ENCODE measurements at places on chromosomes 7 and 10. TPM values are rescaled to one million over a fixed set of nuclear protein-coding genes. Genes with fewer than 3 reads are reported as not detected.

DNA sequence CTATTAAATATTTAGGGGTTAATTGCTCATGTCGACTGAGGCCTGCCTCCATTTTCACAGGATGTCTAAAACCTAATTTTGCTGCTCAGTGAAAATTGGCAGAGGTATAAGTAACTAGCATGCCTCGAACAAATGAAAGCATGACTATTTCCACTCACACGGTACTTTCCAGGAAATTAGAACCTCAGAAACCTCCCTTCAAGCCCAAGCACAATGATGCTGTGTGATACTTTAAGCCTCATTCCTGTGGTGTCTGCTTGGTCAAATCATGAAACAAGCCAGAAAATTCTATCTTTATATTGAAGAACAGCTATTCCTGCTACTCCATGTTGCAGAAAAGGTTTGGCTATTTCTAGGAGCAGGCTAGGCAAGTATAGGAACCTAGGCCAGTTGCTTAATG is 203.0 kb downstream of the SORCS3 start:
- DNase-seq: no peak

GRCh38 chr10:64626924-64627323 is 1105.7 kb downstream of the REEP3 start:
- DNase-seq: no peak

The MRPS24 gene
- 78.5 TPM for total RNA-seq

The C7orf33 gene
- total RNA-seq: not detected

The R3HCC1L gene
- total RNA-seq: 7.2 TPM

GRCh38 chr10:3072641-3073360 is 5.5 kb downstream of the PFKP start:
- no peak for DNase-seq

- DNase-seq: no peak
Observed at GRCh38 chr10:78909221-78909620, 159.5 kb upstream of the ZMIZ1 start.

GRCh38 chr10:95245425-95246055 is 45.3 kb downstream of the PDLIM1 start:
- no peak for DNase-seq

The ATOH7 gene
- not detected for total RNA-seq

DNA sequence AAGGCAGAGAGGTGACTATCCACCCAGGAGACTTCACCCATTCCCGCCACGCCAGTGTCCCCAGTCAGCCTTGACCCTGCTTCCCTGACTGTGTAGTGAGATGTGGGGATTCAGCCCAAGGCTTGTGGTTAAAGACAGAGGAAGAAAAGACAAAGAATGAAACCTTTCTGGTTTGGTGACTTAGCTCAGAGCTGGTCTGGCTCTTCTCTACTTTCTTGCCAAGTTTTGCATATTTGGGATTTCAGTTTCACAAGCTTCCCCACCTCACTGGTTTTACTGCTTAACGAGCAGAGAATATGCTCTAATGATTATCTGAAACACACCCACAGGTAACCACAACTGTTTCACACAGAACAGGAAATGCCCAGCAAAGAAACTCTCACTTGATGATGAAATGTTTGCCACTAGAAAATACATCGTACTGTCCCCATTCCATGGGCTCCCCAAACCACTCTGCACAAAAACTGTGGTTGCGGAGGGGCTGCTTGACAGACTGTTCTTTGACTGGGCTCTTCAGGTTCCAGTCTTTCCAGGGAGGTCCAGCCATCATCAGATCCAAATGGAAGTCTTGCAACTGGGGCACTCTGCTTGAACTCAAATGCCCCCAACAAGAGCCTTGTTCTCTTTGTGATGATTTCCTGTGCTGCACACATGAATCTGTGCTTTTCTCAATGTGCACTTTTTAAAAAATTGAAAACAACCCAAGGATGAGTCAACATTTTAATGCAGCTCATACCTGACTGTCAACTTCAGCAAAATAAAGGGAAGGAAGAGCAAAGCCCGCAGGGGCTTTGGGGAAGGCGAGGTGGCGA is 95.5 kb downstream of the CTBP2 start:
- DNase-seq: no peak

The ARHGEF35 gene
- total RNA-seq: 7.2 TPM

- no peak for DNase-seq
Observed at GRCh38 chr10:28883741-28884423, 206.6 kb downstream of the BAMBI start.

The CALY gene
- not detected for total RNA-seq

GRCh38 chr10:10798864-10799192 is 218.8 kb upstream of the CELF2 start:
- no peak for DNase-seq

DNA sequence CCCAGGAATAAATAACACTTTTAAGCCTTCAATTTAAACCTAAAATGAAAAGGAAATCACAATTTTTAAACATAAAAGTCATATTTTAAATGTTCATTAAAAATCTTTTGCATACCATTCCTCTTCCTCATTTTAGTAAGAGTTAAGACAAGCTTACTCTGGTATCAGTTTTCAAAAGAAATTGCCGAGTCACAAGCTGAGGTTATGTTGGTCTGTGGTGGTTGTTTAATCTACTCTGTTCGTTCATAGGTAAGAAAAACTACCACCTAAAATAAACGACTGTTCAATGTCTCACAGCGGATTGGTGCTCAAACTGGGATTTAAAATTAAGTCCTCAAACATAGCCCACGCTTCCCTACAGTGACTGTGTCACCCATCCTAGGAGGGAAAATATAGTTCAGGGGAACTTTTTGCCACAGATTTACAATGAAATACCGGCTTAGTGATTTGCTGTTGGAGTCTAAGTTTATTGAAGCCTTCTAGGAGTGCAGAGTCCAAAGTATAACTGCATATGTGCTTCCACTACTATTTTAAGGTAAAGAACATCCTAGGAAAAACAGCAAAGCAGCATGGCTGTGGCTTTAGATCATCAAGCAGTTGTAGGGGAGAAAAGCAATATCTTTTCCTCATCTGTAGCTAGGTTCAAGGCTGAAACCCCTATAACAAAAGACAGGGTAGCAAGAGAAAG is 61.1 kb downstream of the GNAT3 start:
- no peak for DNase-seq

The ERVW-1 gene
- total RNA-seq: not detected

DNA sequence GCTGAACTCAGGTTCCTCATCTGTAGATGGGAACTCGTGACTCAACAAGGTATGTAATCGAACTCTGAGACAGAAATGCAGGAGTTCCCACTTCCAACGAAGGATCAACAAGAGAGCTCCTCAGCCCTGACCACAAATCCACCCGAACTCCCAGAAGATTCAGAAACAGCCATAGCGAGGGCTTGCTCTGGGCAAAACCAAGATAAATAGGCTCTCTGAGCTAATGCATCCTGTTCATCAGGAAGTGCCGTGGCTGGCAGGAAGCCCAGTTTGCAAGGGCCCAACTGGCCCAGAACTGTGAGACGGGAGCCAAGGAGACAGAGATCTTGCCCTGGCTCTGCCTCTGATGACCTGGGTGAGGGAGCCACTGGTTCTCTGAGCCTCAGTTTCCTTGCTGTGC is 141.7 kb upstream of the PFKP start:
- DNase-seq: no peak

The HPSE2 gene
- total RNA-seq: 1.9 TPM

GRCh38 chr7:120951826-120952225 is 1.2 kb downstream of the ING3 start:
- DNase-seq: no peak

DNA sequence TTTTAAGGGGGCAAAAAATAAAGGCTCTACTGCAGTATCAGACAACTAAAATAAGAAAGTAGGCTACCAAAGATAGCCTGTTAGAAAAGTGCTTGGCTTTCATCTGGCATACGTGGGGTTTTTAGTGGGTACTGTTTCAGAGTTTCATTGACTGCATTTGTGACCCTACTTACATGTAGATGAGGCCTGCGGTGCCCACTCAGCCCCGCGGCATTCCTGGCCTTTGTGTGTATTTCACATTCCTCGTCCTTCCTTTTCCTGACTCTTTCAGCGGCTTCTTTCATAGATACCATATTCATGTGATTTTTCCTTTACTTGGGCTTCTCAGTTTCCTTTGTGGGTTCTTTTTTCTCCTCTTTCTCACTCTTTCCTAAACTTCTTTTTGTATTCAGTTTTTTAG is 50.7 kb downstream of the UBE3C start:
- no peak for DNase-seq

The BLNK gene
- 4.7 TPM for total RNA-seq

The RRP12 gene
- total RNA-seq: 38.6 TPM

DNA sequence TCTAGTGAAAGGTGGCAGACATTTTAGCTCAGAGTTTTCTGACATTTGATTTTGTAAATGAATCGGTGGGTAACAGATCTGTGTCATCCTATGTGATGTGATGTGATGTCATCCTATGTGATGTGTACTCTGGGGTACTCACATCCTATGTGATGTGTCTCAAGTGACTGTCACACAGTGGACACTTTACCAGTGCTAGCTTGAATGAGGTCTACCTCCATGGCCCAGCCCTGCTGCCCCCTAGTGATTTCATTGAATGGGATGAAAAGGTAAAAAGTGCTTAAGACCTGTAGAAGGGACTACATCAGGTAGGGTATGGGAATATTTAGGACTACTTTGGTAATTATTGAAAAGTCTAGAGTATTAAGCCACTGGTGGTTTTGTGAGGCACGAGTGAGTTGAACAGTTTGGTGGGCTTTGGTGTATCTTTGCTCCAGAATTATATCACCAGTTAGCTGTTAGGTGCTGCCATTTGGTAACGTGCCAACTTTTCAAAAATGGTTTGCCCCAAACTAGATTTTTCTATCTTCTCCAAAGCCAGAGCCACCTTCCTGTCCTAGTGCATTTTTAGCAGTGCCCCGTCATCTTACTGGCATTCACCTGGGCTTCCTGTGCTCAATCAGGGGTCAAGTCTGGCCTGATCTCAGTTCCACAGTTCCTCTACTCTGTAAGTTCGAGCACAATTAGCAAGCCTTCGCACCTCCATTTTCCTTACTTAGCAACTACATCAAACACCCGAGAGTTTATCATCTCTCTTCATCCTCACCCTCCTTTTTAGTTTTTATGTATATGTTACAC is 9.7 kb downstream of the EIF4H start:
- DNase-seq: no peak

The SYT15B gene
- 1.2 TPM for total RNA-seq

The PTN gene
- 10.3 TPM for total RNA-seq

The CALCR gene
- total RNA-seq: 0.51 TPM

GRCh38 chr10:52779541-52780390 is 7.2 kb upstream of the MBL2 start:
- DNase-seq: no peak

The SPDYE18 gene
- 0.42 TPM for total RNA-seq

- DNase-seq: no peak
Observed at GRCh38 chr10:13707156-13707881, 120.6 kb downstream of the PRPF18 start.

- no peak for DNase-seq
Observed at GRCh38 chr10:43686414-43686813, 37.7 kb upstream of the ZNF32 start.

The SAMD9 gene
- 7.7 TPM for total RNA-seq

The RELN gene
- total RNA-seq: 1.8 TPM

- DNase-seq: no peak
Observed at GRCh38 chr7:12706900-12707536, 19.6 kb downstream of the ARL4A start.

- DNase-seq: no peak
Observed at GRCh38 chr7:120033114-120033513, 239.9 kb upstream of the KCND2 start.

The CYP3A7 gene
- total RNA-seq: not detected

The USP6NL gene
- 18.6 TPM for total RNA-seq

DNA sequence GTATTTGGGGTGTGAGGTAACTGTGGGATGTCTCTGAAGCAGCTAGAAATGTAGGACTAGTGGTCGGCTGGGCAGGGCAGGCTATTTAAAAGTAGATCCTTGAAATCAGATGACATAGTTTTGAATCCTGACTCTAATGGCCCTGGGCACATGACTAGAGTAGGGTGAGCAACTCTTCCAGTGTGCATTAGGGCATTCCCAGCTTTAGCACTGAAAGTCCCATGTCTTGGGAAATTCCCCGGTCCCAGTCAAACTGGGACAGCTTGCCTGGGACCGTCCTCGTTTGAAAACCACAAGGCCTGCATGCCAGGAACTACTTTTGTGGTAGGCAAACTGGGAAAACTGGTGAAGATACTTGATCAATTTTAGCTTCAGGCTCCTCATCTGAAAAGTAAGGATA is 255.3 kb downstream of the PTEN start:
- no peak for DNase-seq

DNA sequence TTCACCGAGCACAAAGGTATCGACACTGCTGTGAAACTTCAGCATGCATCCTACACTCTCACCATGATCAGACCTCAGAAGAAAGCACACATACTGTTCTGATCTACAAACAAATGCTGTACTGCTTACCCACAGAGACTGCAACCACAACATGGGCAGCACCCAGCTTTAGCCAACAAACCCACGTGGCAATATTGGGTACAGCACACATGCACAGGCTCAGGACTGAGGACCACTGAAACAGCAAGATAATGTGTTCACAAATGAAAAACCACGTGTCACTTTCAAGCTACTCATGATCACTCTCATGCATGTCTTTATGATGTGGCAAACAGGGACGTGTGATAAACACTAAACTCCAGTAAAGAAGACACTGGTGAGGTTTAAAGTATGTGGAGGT is 119.3 kb upstream of the PTN start:
- no peak for DNase-seq
